NCI-H1694 (cell line): ENCODE measurements at places on chromosomes 3 and 15.

DNA sequence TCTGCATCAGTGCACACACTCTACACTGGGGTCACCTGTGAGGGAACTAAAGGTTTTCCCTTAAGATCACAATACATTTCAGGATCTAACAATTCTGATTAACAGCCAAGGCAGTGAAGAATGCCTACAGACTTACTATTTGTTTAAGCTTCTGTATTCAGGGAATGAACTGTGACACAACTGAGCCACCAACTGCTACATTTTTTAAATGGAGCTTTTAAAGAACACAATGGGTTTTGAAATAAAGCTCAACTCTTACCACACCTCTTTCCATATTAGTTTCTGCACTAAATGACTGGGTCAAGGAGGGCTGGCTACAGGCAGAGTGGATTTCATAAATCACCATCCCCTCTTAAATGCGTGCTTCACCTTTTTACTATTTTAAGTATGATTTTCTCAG lies 100.2 kb downstream of the TMCC1 start:
- DNase-seq = no peak

- DNase-seq = no peak
Observed at GRCh38 chr3:169384573-169384972, 278.9 kb downstream of the MECOM start.

GRCh38 chr3:35670408-35670965 lies 31.2 kb downstream of the ARPP21 start:
- DNase-seq = no peak

GRCh38 chr15:45343258-45343860 lies 35.0 kb downstream of the GATM start:
- no peak for DNase-seq

DNA sequence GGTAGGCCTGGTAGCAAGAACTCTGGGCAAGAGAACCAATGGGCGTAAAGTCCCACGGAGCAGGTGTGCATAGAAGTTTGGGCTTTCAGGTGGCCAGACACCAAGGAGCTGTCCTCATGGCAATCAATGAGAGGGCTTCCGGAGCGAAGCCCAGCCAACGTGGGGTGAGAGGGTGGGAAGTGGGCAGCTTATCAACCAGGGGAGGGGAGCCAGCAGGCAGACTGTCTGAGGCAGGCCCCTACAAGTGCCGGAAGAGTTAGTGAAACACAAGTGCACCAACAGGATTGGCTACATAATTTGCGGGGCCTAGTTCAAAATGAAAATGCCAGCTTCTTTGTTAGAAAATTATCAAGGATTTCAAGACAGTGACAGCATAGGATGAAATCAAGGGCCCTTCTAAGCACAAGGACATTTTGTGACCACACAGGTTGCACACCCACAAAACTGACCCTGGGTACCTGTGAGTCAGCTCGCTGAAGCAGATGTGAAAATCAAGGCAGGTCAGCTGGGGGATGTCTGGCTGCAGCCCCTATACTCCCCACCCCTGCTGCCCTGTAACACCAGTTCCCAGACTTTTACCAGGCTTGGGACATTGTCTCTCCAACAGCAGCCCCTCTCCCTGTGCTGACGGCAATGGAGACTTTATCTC lies 102.1 kb upstream of the ETV5 start:
- no peak for DNase-seq
